Pancreas (tissue), 10 donors: ENCODE measurements at places on chromosomes 5 and 9. TPM values are rescaled to one million over a fixed set of nuclear protein-coding genes. Genes with fewer than 3 reads are reported as not detected.

DNA sequence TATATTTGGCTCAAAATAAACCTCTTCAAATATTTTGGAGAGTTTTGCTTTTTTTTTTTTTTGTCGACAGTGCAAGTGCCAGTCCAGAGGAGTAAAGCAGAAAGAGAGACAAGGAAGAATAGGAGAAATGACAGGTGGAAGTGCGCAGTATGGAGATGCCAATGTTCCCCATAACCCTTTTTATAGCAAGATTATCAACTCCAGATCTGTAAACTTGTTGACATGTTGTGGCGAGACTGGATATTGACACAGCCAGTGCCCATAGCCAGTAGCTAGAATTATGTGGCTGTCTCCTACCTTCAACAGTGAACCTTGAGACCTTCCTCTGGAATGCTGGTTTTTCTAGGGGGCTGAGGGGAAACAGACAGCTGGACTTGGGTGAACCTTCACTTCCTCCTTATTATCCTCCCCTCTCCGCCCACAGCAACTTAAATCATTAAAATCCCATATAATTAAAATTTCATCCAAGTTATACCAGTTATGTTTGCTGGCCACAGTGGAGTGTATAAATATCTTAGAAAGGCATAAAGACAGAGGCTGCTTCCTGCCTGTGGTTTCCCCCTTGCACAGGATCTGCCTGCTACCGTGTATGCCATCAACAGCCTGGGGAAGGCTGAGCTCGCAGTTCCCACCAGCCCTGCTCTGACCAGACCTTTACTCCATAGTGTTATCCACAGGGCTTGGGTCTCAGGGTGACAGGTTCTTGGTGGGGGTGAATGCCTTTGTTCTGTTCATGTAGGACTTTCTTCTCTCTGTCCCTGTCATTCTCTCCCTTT is 112.3 kb upstream of the ANKH start:
- H3K36me3 ChIP-seq, result no peaks in the 10 kb centered on the region
- H3K4me3 ChIP-seq, result no peak overlapping the region
- H3K27me3 ChIP-seq, result no peaks in the 10 kb centered on the region
- no peaks in the 10 kb centered on the region for H3K4me1 ChIP-seq

DNA sequence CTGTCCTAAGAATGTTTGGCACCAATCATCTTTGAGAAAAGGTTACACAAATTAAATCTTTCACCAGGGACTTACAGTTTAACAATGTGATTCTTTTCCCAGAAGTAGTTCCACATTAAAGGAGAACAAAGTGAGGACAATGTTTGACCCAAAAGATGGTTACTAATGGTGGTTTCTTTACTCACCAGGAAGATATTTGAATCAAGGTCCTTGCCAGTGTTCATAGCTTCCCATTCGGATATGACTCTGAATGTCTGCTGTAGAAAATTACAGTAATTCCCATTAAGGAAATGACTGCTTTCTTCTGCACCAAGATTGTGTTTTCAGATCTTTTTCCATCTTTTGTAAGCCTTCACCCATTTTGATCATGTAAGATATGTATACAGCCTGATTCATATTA is 114.6 kb upstream of the ADAMTSL1 start:
- no peak overlapping the region for H3K4me3 ChIP-seq
- DNase-seq, result no peak
- no peak overlapping the region for H3K27ac ChIP-seq
- no peaks in the 10 kb centered on the region for H3K27me3 ChIP-seq
- H3K4me1 ChIP-seq, result no peaks in the 10 kb centered on the region

GRCh38 chr9:84305497-84306131 is 34.9 kb downstream of the SLC28A3 start:
- no peaks in the 10 kb centered on the region for H3K36me3 ChIP-seq
- H3K27ac ChIP-seq, result no peak overlapping the region
- DNase-seq, result no peak

DNA sequence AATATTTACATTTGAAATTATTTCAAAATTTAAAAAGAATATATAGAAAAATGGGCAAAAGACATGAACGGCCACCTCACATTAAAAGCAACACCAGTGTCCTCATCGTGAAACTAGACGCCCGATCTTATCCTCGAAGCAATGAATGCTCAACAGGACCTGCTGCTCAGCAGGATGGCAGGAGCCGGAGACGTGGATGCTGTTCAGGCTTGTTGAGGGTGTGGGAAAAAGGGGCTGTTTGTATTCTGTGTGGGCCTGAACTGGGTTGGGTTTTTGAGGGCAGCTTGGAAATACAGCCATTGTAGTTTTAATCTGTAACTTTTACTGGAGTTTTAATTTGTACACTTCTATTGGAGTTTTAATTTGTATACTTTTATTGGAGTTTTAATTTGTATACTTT is 20.3 kb downstream of the EXOC3 start:
- no peaks in the 10 kb centered on the region for H3K27me3 ChIP-seq
- DNase-seq, result no peak
- peaks cover 30% of the 10 kb centered on the region for H3K36me3 ChIP-seq
- no peak overlapping the region for H3K4me3 ChIP-seq

DNA sequence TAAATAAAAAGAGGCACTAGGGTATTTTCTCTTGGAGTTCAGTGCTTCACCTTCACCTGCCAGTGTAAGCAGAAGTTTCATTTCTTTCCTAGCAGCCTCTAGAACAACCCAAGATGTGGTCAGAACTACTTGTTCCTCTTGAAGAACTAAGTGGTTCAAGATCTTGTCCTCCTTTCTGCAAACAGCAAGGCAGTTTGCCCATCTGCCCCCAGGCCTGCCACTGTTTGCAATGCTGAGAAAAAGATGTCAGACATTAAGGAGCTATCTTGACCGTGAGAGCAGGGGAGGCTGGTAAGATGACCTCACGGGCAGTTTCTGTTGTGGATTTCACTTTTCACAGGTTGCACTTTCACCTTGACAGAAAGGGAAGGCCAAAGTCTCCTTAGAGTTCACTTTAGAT is 52.0 kb upstream of the KLF4 start:
- no peak overlapping the region for H3K27ac ChIP-seq
- H3K27me3 ChIP-seq, result no peaks in the 10 kb centered on the region
- no peaks in the 10 kb centered on the region for H3K4me1 ChIP-seq
- H3K4me3 ChIP-seq, result no peak overlapping the region
- no peak for DNase-seq

ARAP3 gene
- total RNA-seq, result 1.9 TPM

- H3K4me3 ChIP-seq, result no peak overlapping the region
- H3K36me3 ChIP-seq, result no peaks in the 10 kb centered on the region
- no peaks in the 10 kb centered on the region for H3K27me3 ChIP-seq
- H3K27ac ChIP-seq, result no peak overlapping the region
- DNase-seq, result no peak
Measured at GRCh38 chr5:79590396-79590999, 21.7 kb upstream of the TENT2 start.

GRCh38 chr5:67246108-67246507 is 49.5 kb upstream of the CD180 start:
- no peak overlapping the region for H3K4me3 ChIP-seq
- no peaks in the 10 kb centered on the region for H3K36me3 ChIP-seq
- no peaks in the 10 kb centered on the region for H3K27me3 ChIP-seq
- DNase-seq, result no peak
- no peak overlapping the region for H3K27ac ChIP-seq
- H3K4me1 ChIP-seq, result no peaks in the 10 kb centered on the region

NME5 gene
- 1.8 TPM for total RNA-seq

- no peaks in the 10 kb centered on the region for H3K4me1 ChIP-seq
- no peak overlapping the region for H3K4me3 ChIP-seq
- H3K36me3 ChIP-seq, result no peaks in the 10 kb centered on the region
- no peak overlapping the region for H3K27ac ChIP-seq
Measured at GRCh38 chr5:146076455-146076854, 28.9 kb downstream of the PLAC8L1 start.

- peak; percentile 80 for DNase-seq
- H3K4me3 ChIP-seq, result peak within 1 kb of the TSS; percentile 76
- no peaks in the 10 kb centered on the region for H3K27me3 ChIP-seq
- no peaks in the 10 kb centered on the region for H3K36me3 ChIP-seq
- H3K4me1 ChIP-seq, result peaks cover 7% of the 10 kb centered on the region
Measured at GRCh38 chr9:97501177-97501971, at the start of gene TMOD1. TSS of gene TMOD1 (plus strand) at chr9:97501666. CDS start at chr9:97524189, 22,523 bp downstream.

DNA sequence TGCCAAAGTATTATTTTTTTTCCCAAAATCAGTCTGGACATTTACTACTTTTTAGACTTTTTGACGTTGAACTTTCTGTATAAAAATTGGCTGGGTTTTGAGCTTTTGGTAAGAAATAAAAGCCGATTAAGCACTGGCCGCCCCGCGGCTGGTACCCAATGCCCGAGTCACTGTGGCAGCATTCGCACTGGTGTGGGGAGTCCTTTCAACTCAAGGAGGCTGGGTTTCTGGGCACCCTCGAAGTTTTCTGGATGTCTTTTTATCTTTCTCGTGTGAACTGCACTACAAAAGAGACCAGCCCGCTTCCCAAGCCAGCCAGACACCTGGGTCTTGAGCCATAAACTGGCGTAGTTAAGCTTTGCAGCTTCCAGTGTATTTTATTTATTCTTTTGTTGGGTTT is 72.0 kb upstream of the OTULINL start:
- H3K27ac ChIP-seq, result no peak overlapping the region
- H3K4me3 ChIP-seq, result no peak overlapping the region
- no peak for DNase-seq
- H3K27me3 ChIP-seq, result no peaks in the 10 kb centered on the region

MEIKIN gene
- total RNA-seq, result not detected

- no peaks in the 10 kb centered on the region for H3K27me3 ChIP-seq
- H3K36me3 ChIP-seq, result no peaks in the 10 kb centered on the region
- no peak for DNase-seq
- H3K4me1 ChIP-seq, result no peaks in the 10 kb centered on the region
Measured at GRCh38 chr5:155056644-155057269, 43.2 kb downstream of the KIF4B start.
